Thyroid gland (tissue), 4 donors: ENCODE measurements at places on chromosomes 11 and 22. TPM values are rescaled to one million over a fixed set of nuclear protein-coding genes. Genes with fewer than 3 reads are reported as not detected.

Gene BIRC3
- total RNA-seq, result 2.0 TPM

DNA sequence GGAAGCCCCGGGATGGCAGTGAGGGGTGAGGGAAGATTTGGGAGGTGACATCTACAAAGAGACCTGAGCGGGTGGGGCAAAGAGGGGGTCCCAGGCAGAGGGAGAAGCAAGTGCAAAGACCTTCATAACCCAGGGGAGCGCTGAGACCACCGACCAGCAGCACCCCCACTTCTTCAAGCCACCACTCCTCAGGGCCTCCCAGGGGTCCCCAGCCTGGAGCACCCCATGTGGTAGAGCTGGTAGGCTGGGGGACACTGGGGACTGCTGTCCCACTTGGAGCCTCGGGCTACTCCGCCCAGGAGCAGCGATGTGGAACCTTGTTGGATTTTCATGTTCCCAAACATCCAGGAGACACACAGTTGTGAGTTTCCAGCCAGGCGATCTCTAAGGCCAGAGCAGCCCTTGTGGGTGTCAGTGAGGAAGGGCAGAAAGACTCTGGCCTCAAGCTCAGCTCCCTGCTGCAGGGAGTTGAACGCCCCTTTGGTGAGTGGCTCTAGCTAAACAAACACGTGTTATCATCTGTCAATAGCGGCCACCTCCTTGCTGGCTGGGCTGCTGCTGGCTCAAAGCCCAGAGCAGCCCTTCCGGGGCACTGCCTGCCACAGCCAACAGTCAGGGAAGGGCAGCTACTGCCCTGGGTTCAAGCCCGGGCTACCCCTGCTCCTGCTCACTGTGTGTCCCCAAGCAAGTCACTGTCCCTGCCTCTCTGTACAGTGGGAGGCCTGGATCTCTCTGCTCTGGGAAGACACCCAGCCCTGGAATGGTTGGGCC is 25.7 kb upstream of the CHKA start:
- peak; percentile 90 for DNase-seq

- no peak for DNase-seq
Observed at GRCh38 chr22:41923595-41924276, 2.9 kb downstream of the TNFRSF13C start.

- peak; percentile 7 for DNase-seq
Observed at GRCh38 chr11:8867931-8868631, 42.9 kb upstream of the AKIP1 start.
